Effector CD4-positive, alpha-beta T cell (primary cell): ENCODE measurements at places on chromosomes 5 and 9.

DNA sequence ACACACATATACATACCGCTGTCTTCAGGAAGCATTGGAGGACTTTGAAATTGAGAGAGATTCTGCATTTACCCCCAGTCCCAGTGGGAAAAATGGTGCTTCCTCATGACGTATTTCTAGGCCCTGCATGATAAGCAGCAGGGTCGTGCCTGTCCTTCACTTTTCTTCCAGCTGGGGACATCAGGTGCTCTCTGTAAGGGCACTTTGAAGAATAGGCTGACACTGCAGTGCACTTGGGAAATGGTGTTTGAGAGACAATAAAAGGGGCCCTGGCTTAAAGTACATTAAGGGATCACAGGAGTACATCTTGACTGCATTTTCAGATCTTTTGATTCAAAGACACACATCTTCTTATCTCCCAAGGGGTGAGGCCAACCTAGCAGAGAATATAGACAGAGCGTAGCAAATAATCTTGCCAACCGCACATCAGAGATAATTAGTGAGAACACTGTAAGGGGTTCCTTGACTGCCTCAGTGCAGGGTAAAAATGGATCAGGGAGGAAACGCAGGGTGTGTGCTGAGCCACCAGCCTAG, 437.9 kb downstream of the CSNK1G3 start:
- no peak for DNase-seq

GRCh38 chr9:129478961-129479630, 141.8 kb downstream of the C9orf50 start:
- no peak for DNase-seq

GRCh38 chr5:3911773-3912172, 316.1 kb downstream of the IRX1 start:
- no peak for DNase-seq

DNA sequence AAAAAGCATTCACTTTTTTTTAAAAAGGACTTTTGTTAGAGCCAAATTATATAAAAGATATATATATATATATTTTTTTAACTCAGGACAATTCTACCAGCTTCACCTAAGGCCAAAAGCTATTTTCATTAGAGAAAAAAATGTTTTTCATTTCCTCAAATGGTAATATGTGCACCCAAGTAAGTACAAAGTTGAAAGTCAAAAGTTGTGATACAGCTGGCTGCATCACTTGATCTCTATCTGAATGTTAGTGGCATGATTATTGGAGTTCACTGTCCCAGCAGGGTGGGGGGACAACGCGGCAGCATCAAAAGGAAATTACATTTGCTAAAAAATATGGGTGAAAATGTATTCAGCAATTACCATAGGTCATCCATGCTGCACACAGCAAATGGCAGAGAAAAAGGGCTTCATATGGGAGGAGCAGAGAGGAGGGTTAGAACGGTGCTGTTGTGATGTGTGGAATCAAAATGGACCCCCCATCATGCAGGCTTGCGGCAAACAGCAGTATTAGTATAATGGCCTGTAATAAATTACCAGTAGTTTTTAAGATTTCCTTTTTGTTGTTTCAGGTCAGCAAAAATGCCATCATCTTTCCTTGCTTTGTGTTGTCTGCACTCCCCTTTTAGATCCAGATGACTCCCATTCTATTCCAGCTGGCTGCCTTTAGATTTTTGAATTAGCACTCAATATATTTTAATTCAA, 253.7 kb downstream of the MAT2B start:
- DNase-seq: no peak

DNA sequence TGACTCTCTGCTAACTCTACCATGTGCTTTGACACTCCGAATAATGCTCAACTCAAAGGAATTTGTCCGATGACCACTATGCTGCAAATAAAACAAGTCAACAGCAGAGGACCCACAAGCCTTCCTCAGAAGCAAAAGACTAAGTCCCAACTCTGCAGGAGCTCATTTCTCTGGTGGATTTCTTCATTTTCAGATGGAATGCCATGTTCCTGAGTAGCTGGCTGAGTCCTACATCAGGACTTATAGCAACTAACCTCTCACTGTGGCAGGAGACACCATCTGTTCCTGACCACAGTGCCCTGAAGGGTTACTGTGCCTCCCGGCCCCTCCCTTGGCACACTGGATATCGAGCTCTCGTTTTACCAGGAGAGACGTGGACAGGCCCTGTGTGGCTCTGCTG, 20.8 kb downstream of the LHFPL2 start:
- no peak for DNase-seq

GRCh38 chr5:56673171-56673570, 142.2 kb upstream of the MAP3K1 start:
- no peak for DNase-seq

- DNase-seq: no peak
Measured at GRCh38 chr5:42620579-42621216, 135.9 kb upstream of the CCDC152 start.

- no peak for DNase-seq
Measured at GRCh38 chr9:132482196-132482813, 72.3 kb downstream of the CFAP77 start.

- DNase-seq: no peak
Measured at GRCh38 chr9:18768951-18769622, 263.9 kb downstream of the SAXO1 start.

- no peak for DNase-seq
Measured at GRCh38 chr9:7910426-7911020, 110.9 kb upstream of the DMAC1 start.

- no peak for DNase-seq
Measured at GRCh38 chr9:132126680-132127236, 35.1 kb upstream of the NTNG2 start.

DNA sequence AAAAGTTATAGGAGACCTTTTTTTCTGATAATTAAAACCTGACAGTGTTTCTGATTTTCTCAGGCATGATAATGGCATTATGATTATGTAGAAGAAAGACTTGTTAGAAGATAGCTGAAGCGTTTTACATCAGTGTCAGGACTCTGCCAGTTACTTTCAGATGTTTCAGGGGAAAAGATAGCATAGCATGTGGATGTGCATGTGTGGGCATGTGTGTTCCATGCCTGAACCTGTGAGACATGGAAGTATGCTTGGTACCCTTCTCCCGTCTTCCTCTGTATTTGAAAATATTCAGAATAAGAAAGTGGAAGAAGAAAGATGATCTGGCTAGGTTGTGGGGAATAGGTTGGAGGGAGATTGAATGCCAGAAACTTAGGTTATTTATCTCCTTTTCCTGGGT, 113.1 kb upstream of the PCAT7 start:
- DNase-seq: no peak
